ENCODE measurements at places on chromosomes 2 and 18.

DNA sequence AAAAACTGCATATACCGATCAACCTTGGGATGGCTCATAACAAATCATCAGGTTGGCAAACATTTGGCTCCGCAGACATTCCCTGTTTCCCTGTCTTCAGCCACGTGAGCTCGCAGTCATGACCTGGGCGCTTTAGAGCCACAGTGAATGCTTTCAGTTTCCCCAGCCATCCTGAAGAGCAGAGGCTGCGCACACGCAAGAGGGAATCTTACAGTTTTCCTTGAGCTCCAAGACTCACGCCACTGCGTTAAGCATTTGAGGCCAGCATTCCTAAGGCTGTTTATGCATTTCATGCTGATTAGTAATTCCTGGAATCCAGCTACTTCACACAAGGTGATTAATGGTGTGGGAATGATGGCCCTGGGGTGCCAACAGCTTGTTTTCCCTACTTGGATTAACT, 95.1 kb downstream of the MTCL1 start:
- DNase-seq, result no peak

DNA sequence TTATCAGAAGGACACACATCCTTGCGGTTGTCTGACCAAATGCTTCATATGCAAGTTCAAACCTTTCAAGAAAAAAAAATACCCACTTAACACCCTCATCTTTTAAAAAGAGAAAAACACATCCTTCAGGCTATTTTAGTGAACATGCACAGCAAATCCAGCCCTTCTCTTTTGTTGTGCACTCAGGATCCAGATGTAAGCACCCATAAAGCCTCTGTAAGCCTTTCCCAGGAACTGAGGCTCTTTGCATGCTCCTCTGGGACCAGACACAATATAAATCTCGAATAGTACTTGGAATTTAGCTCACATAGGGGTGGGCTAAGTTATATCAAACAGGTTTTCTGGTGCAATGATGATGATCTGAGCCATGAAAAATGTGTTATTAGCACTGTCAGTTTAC, 308.8 kb upstream of the FAM98A start:
- DNase-seq, result no peak

- peak; percentile 46 for DNase-seq
Observed at GRCh38 chr2:64017811-64018700, 1.2 kb downstream of the VPS54 start.

DNA sequence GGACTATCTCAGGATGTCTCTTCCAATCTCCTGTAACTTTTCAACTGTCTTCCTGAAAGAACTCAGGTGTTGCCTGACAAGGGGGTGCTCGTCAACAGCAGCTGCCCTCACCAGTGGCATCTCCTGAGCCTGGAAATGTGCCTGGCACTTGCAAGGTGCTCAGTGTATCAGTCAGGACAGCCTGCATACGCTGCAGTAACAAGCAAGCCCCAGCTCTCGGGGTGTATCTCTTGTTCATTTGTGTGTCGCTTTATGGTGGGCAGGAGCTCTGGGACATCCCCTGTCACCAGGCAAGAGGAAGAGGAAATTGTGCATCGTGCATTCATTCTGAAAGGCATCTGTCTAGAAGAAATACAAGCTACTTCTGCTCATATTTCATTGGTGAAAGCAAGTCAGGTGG, 263.1 kb downstream of the DCDC2C start:
- DNase-seq, result no peak

DNA sequence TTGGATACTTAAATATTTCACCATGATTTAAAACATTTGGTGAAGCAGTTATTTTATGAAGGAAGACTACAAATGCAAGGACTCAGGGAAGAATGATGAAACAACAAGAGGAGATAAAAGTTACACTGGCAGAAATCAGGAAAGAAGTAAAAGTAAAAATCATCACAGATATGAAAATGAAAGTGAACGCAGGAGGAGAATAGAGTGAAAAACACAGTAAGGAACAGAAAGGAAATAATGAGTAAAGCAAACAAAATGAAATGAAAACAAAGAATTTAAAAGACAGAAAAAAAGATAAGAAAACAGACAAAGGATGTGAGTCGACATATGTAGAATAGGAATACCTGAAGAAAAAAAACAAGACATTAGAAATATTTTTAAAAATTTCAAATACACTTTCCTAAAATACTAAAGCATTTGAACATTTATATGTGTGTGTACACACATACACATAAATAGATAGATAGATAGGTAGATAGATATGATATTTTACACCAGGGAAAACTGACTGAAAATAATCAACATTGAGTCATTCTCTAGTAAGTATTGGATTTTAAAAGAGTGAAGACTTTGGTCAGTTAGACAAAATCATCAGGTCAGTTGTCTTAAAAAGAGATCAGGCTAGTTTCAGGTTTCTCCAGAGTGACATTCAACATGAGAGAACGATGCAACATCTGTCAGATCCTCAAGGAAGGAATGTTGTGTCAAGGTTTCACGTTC, 12.1 kb upstream of the KDSR start:
- no peak for DNase-seq

DNA sequence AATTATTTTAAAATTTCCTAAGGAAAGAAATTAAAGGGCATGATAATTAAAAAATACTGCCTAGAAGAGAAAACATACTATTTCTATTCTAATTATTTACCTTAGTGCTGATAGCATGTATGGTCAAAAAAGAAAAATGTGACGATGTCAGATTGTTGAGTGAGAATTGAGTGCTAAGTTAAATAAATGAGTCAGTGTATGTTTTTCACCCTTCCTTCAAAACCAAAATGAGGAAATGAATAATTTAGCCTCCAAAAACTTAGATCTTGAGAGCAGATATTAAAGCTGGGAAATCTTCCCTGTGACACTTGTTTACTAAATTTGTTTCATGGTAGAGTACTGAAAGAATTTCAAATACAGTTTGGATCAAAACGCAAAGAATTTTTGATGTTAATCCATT, 58.6 kb upstream of the NYAP2 start:
- DNase-seq, result no peak

DNA sequence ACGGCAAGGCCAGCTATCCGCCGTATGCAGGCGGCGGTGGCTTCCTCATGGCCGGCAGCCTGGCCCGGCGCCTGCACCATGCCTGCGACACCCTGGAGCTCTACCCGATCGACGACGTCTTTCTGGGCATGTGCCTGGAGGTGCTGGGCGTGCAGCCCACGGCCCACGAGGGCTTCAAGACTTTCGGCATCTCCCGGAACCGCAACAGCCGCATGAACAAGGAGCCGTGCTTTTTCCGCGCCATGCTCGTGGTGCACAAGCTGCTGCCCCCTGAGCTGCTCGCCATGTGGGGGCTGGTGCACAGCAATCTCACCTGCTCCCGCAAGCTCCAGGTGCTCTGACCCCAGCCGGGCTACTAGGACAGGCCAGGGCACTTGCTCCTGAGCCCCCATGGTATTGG, 3.1 kb downstream of the B3GNT7 start:
- DNase-seq, result no peak

- no peak for DNase-seq
Observed at GRCh38 chr2:217947383-217948350, 55.1 kb downstream of the TNS1 start.

DNA sequence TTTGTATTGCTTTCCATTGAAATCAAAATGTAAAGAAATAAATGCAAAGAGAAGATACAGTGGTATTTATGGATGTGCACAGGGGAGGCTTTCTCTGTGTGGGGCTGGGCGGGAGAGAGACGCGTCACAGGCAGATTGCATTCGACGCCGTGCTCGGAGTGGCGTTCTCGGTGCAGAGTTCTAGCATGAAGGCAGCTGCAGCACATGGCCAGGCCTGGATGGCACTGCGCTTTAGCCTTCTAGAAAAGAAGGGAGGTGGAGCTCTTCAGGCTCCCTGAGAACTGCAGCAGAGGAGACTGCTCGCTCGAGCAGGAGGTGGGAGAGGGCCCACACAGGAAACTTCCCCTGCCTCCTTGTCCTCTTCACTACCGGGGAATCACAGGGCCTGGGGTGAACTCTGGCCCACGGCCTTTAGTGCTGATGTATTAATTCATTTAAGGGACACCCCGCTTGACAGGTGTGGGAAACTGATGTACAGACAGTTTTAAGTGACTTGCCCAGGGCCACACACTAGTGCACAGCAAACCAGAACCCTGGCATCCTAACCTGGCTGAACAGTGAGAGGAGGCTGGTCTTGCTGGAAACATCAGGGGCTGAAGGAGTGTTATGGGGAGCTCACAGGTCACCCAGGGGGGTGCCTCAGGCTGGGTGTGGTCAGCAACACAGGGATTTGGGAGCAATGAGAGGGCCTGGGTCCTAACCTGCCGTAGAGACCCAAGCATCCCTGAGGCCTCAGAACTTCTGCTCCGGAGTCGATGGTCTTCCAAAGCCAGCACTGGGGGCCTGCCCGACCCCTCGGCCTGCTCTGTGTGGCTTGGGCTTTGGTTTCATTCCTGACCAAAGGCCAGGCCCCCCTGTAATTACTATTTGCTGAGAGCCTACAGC, 199.9 kb downstream of the HDAC4 start:
- DNase-seq, result no peak

DNA sequence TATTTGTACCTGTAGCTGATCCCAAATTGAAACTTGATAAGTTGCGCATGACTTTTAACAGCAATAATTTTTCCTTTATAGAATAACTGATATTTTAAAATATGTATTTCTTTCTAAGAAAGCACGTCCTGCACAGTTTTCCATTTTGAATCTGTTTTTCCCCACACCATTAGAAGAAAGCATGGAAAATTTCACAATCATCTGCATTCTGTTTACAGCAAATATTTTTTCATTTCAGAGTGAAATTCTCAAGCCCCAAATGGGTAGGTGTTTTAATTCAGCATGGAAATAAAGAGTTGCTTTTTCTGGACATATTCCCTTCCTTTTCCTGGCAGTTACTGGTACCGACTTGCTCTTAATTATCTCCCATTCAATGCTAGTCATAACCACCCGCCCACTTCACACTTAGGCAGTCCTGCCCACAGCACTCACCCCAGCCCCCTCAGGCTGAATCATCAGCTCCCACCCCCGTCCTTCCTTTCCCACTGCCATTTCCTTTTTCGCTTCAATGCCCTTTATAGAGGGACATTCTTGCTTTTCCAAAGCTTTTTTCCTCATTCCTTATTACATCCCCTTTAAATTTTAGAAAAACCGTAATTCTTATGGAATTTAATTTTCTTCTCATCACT, 89.2 kb upstream of the GLS start:
- no peak for DNase-seq

DNA sequence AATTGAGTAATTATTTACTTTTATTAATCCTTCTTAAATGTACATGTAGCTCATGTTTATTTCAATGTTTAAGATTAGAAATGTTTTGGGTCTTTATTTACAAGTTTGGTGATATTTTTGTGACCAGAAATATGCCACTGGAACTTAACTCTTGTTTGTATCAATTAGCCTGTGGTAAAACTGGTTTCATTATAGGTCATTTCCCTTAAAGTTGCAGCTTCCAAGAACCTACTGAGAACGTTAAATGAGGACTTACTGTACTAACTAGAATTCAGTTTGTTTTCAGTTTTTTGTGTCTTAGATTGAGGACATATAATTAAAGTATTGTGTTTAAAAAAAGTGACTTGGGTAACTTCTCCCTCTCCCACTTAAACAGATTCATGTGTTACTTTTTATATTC, 4.3 kb downstream of the TYW5 start:
- DNase-seq, result no peak

DNA sequence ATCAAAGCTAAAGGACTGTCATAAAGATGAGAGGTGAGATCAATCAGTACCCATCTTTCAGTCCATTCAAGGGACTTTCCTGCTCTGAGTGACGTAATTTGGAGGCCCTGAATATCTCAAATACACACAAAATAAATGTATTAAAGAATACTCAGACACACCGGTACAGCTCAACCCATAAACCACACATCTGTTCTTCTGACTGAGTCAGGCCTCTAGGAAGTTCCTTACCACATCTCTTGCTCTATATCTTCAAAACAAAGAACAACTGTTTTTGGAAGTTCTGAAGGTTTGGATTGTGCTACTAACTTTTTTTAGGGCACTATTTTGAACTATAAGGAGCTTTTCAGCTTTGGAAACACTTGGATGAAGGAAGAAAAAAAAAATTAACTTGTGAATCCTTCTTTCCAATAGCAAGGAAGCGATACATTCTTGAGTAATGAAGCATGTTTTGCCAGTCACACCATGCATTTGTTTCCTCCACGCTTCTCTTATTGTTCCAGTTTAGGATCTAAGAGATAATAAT, 866.5 kb upstream of the VRK2 start:
- DNase-seq, result no peak

DNA sequence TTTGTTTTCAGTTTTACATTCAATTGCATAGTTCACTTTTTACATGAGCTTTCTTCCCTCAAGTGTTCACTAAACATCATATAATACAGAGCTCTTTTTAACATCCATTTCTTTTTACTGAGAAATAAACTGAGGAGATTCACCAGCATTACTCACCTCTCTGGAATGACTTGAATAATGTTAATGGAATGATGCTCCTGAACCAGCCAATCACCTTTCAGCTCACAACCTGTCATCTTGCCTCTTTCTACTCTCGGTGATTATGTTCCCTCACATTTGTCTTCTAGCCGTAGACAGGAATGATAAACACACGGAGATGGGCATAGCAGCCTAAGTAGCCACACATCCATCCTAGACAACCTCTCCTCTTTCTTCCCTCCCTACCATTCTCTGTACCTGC, 301.7 kb downstream of the PAX3 start:
- no peak for DNase-seq

DNA sequence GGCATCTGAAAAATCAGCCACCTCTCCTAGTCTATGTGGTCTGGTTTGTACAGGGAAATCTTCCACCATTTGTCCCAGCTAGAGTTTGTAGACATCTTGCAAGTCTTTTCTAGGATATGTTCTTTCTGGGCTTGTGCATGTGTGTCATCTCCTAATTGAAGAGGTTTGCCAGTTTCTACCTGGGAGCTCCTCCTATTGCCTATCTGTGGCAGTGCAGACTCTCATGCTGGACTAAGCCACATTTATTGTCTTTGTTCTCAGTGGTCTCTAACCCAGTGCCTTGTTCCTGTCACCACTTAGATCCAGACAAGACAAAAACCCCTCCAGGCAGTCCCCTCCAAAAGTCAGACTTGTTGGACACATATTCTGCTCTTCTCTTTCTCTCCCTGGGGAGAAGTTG, 72.0 kb upstream of the MRPS9 start:
- DNase-seq, result no peak

DNA sequence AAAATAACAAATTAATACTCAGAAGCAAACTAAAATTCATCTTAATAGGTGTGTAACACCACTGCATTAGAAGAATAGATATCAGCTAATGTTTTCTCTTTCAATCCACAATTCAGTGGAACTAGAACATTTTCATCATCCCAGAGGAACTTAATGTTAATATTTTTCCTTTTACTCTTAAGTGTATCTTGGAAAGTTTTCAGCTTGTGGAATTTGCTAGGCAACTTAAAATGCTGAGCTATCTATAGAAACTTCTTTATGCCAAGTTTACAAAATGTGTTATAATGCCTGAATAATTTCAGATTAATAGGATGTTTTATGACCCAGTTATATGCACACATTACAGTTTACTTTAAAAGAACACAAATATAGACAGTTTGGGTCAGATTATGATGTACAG, 86.6 kb upstream of the FAM237A start:
- DNase-seq, result no peak

DNA sequence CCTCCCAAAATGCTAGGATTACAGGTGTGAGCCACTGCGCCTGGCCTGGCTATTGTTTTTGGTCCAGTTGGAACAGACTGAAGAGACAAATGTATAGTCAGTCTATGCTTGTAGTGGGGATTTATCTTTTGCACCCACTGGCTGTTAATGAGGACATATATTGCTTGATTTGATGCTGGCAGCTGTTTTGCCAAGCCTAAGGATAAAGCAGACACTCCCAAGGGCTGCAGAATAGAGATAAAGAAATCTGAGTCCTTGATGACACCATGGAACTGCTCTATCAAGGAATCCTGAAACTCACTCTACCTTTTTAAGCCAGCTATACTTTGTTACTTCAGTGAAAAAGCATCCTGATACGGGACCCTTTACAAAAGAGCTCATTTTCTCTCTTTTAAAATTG, 43.1 kb upstream of the ENOSF1 start:
- no peak for DNase-seq

Data from left renal cortex interstitium (tissue), 4 donors.